ENCODE measurements at places on chromosomes 6 and 20. TPM values are rescaled to one million over a fixed set of nuclear protein-coding genes. Genes with fewer than 3 reads are reported as not detected.

Gene OPRM1
- not detected for total RNA-seq

Gene OVOL2
- total RNA-seq, result not detected

Gene SNAI1
- total RNA-seq, result 12.0 TPM

Gene SIRPG
- not detected for total RNA-seq

Gene KHDC1
- total RNA-seq, result 4.0 TPM

Gene BLTP3A
- total RNA-seq, result 4.2 TPM

Gene HLA-DQA1
- not detected for total RNA-seq

Gene PERP
- total RNA-seq, result 78.2 TPM

Gene DDAH2
- 32.5 TPM for total RNA-seq

Gene HEY2
- not detected for total RNA-seq

Gene TCF21
- total RNA-seq, result 0.09 TPM

Gene HLA-DQA2
- total RNA-seq, result not detected

Gene CTCFL
- total RNA-seq, result not detected

Gene BEND3
- total RNA-seq, result 3.1 TPM

Gene FAM50B
- total RNA-seq, result 7.4 TPM

Gene ERVFRD-1
- total RNA-seq, result not detected

Gene STX7
- total RNA-seq, result 18.0 TPM

Gene BCAS1
- total RNA-seq, result 0.41 TPM

Gene TRIM15
- not detected for total RNA-seq

Gene TEAD3
- total RNA-seq, result 7.9 TPM

Gene PROKR2
- not detected for total RNA-seq

Gene NKAPL
- total RNA-seq, result not detected

Gene RANBP9
- 12.0 TPM for total RNA-seq

Gene SH3BGRL2
- total RNA-seq, result 0.34 TPM

Gene TOP1
- 166 TPM for total RNA-seq

Gene THBS2
- total RNA-seq, result not detected

Gene CLPSL2
- 1.0 TPM for total RNA-seq

Gene TBXT
- total RNA-seq, result not detected

Gene ADAM33
- 0.05 TPM for total RNA-seq

Gene RBM24
- total RNA-seq, result 7.9 TPM

Gene CGA
- 0.23 TPM for total RNA-seq

Gene SRSF12
- 2.0 TPM for total RNA-seq

Gene NFKBIL1
- 11.7 TPM for total RNA-seq

Gene TBP
- total RNA-seq, result 16.3 TPM

Gene TAF8
- 13.6 TPM for total RNA-seq

Gene SOX18
- total RNA-seq, result 1.1 TPM

Gene POU5F1
- 7.2 TPM for total RNA-seq

Gene PNPLA1
- total RNA-seq, result not detected

Gene ADGRB3
- total RNA-seq, result not detected

Gene RAB44
- total RNA-seq, result 0.06 TPM

Gene SLC22A2
- total RNA-seq, result 0.15 TPM

Gene PRR18
- 0.06 TPM for total RNA-seq

Gene ERGIC3
- total RNA-seq, result 245 TPM

Gene DST
- 57.9 TPM for total RNA-seq

Gene C6orf89
- 15.7 TPM for total RNA-seq

Gene CD83
- total RNA-seq, result 1.6 TPM

Gene GRM1
- not detected for total RNA-seq

Gene VARS1
- 60.6 TPM for total RNA-seq

Gene NRSN1
- not detected for total RNA-seq

Gene RIN2
- total RNA-seq, result 22.7 TPM

Gene C4B
- total RNA-seq, result 1.5 TPM

Gene CASS4
- total RNA-seq, result not detected

Gene TSHZ2
- total RNA-seq, result not detected

Gene LRRN4
- total RNA-seq, result not detected

Gene DEF6
- not detected for total RNA-seq
